Natural killer cell (primary cell): ENCODE measurements at places on chromosomes 6 and 20. TPM values are rescaled to one million over a fixed set of nuclear protein-coding genes. Genes with fewer than 3 reads are reported as not detected.

- DNase-seq, result no peak
Measured at GRCh38 chr6:167988945-167989841, 8.3 kb upstream of the KIF25 start.

- no peak for DNase-seq
Measured at GRCh38 chr6:164109770-164110140, 695.2 kb downstream of the QKI start.

- DNase-seq, result no peak
Measured at GRCh38 chr6:119612911-119613381, 263.4 kb upstream of the MAN1A1 start.

FOXC1 gene
- 0.16 TPM for total RNA-seq

LY6G6C gene
- total RNA-seq, result not detected
